ENCODE measurements at places on chromosomes 1 and 21. TPM values are rescaled to one million over a fixed set of nuclear protein-coding genes. Genes with fewer than 3 reads are reported as not detected.

DNA sequence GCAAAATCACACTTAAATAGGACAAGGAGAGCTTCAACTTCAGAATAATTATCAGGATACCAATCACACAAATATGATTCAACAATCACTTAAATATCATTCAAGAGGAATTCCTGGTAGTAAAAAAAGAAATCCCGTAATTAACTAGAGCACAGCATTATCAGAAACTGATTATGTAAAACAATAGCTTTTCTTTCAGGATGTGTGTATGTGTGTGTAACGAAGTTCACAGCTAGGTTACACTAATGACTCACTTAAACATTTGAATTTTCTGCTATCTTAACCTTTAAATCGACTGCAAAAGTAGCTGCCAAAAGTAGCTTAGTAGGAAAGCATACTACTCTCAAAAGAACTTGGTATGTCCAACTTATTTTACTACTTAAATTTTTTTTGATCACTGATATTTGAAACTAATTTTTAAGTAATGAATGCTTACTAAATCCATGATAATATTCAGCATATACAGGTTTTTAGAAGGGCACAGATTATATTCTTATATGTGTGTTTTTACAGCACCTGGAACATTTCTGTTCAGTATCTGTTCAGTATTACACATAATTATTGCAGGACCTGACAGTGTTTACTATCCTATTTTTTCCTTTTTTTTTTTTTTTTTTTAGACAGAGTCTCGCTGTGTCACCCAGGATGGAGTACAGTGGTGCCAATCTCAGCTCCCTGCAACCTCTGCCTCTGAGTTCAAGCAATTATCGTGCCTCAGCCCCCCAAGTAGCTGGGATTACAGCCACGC is 4.2 kb downstream of the RERE start:
- DNase-seq, result no peak

- no peak for DNase-seq
These were observed 108.2 kb downstream of the CDC7 start for GRCh38 chr1:91608876-91609275.

Gene SLC50A1
- 72.0 TPM for total RNA-seq

Gene KIF14
- total RNA-seq, result 17.2 TPM

DNA sequence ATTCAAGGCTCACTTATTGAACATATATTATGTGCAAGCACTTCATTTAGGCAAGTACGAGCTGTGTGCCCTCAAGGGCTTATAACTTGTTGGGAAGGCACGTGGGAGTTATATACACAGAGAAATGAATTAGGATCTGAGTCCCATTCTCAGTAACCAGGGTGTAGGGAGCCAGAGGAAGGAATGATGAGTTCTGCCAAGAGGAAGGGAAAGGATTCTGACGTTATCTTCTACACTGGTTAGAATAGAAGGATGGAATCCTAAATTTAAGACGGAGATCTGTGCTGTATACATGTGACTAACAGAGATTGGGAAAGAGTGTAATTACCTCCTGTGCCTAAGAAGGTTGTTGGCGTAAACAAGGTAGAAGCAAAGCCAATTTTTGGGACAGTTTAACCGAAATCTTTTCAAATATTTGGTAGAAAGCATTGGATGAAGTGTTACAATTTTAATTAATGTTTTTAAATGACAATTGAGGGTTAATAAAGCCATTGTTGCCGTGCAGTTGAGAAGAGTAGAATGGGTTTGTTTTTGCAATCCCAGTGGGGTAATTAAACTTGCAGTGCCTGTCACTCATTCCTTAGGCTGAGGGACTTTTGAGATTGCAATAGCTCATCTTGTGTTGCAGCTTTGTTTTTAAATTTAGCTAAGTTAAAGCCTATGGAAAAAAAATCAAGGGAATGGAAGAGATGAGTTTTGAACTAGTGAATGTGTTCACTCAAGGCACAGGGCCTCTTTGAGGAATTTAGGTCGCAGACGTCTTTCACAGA is 177.2 kb downstream of the NFIA start:
- DNase-seq, result no peak

DNA sequence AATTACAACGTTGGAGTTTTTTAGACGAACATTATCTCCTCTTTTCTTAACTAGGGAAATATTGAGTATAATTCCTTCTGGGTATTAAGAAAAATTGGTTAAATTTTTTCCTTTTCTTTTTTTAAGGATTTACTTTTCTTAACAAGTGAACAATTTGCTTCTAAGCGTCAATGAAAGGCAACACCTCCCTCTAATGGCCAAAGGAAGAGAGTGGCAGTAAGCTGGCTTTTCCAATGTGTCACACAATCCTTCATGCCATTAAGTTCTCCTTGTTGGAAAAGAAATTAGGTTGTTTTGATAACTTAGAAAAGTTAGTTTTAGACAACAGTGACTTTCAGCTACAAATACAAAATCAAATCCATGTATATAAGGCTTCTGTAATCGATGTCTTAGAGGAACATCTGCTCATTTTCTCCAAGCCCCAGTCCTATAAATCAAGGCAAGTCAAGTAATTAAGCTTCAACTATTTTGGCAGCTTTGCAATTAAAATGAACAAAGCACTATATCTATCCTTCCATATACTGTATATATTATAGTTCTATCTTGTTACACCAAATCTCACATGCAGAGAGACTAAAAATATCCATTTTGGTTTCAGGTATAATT is 62.8 kb downstream of the EDEM3 start:
- peak; percentile 28 for DNase-seq

- peak; percentile 60 for DNase-seq
These were observed 119.8 kb downstream of the PLA2G4A start for GRCh38 chr1:186948535-186948934.

Gene GPR161
- total RNA-seq, result 8.4 TPM
